Amniotic stem cell (primary cell): ENCODE measurements at places on chromosomes 16 and 17.

- DNase-seq, result no peak
These were observed 38.4 kb upstream of the INTS2 start for GRCh38 chr17:61966191-61966590.

GRCh38 chr17:30278032-30278431 is 13.7 kb downstream of the BLMH start:
- no peak for DNase-seq

DNA sequence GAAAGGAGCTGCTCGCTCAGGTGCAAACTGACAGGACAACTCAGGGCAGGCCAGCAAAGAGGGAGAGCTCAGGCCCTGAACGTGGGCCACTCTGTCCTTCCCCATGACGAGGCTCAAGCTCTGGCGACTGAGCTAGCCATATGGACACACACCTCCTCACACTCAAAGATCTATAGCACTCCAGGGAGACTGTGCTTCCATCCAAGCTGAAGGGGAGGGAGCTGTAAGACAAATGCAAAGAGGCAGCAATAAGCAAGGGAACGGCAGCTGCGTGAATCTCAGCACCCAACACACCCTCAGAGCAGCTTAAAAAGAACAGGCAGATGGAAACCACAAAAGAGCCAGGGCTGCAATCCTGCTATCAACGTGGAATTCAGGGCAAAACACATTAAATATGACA is 13.5 kb downstream of the NUDT16L1 start:
- DNase-seq, result no peak

- no peak for DNase-seq
These were observed 55.1 kb downstream of the SRCIN1 start for GRCh38 chr17:38550661-38551060.

- DNase-seq, result no peak
These were observed 21.6 kb downstream of the PIP4K2B start for GRCh38 chr17:38777641-38778250.
